KBM-7 (cell line): ENCODE measurements at places on chromosomes 2 and 18.

DNA sequence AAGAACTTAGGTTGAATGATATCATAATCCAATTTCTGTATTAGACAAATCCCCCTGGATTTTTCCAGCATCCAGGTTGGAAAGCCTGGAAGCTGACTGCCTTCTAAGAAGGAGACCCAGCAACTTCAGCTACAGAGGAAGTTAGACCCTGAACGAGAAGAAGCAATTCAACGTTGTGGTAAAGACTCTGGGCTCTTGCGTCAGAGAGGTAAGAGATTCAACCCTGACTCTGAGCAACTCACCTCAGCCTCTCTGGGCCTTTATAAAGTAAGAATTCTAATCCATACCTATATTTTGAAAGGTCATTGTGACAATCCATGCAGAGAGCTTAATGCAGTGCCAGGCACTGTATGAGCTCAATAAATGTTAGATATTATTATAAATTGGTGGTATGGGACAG, 9.7 kb downstream of the E2F6 start:
- peak; percentile 27 for DNase-seq

DNA sequence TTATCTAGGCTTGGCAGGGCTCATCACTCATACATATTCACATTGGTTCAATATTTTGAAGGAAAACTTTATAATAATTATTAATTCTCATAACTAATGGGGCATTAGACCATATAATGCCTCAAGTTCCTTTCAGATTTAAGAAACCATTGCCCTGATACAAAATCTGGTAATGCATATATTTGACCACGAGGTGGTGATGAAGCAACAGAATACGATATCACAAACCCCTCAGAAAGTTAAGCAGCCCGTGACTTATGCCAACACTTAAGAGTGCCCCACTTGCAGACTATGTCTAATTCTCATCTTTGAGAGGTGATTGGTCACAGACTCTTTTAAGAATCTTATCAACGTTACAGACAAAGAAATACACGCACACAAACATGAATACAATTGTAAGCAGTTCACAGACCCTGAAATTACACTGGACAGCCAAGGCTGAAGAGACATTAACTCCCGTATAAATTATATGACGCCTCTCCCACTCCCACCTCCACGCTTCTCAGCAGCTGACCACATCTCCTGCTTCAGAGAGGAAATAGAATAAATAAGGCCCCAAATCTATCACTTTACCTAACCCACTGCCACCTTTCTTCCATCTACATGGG, 20.7 kb upstream of the DNAH6 start:
- peak; percentile 80 for DNase-seq

DNA sequence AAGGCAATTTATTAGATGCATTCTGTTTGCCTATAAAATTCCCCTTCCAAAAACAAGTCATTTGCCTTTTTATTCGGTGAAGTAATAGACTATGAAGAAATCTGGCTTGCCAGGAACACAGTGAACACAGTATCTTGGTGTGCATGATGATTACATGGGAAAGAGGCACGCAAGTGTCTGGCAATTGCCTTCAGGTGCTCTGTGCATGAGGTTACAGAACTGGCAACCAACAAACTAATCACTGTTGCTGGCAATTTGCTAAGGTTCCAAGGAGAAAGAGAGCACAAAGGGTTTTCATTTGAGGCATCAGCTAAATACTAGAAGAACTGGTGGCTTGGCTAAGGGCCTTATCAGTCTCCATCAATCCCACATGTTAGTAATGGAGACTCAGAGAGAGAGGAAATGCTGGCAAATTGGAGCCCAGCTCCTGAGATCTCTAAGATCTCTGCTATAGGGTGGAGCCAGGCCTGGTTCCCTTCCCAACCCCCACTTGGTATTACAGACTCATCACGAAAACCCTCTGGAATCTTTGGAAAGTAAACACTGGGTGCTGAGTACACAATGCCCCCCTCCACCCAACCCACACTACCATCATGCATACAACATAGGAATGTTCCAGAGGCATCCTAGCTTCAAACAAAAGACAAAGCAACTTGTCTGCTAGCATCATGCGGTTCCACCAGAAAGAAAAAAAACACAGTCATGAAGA, 10.4 kb downstream of the RNF152 start:
- DNase-seq, result no peak

GRCh38 chr18:23204589-23205235, 69.4 kb downstream of the CABLES1 start:
- no peak for DNase-seq

DNA sequence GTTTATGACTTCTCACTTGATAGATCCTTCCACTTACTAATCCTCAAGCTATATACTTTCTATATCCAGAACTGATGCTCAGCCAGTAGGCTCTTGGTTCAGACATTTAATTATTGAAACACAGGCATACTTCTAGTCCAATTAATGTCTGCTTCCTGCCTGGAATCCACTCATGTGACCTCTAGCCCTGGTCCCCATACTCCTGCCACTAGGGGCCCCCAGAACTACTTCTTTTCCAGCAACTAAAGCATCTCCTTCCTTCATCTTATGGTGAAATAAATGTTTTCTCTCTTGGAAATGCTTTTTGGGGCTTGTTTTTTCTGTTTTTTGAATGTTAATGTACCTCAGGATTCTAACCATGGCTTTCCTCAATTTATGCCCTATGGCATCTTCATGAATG, 527.6 kb downstream of the SATB2 start:
- no peak for DNase-seq

GRCh38 chr2:37448342-37449120, 104.1 kb downstream of the QPCT start:
- no peak for DNase-seq

DNA sequence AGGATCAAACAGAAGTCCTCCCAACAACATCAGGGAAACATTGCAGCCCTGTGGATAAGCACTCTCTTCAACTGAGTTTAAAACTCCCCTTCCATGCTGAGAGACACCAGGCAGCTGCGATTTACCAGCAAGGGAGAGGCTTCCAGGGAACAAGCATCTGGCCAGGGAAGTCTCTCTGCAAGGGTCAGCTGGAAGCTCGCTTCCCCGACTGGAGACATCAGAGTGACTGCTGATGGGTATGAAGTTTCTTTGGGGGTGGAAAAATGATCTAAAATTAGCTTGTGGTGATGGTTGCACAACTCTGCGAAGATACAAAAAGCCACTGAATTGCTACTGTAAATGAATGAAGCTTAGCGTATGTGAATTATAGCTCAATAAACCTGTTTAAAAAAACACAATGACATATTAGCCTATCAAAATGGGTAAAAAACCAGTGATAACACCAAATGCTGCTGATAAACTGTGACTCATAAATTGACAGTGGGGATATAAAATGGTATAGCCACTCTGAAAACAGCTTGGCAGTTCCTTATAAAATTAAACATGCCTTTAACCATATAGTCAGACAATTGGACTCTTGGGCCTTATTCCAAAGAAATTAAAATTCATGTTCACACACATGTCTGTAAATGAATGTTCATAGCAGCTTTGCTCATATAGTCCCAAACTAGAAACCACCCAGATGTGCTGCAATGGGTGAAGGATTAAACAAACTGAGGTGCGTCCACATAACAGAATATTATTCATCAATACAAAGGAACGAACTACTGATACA, 1082.0 kb downstream of the SOCS6 start:
- DNase-seq, result no peak

DNA sequence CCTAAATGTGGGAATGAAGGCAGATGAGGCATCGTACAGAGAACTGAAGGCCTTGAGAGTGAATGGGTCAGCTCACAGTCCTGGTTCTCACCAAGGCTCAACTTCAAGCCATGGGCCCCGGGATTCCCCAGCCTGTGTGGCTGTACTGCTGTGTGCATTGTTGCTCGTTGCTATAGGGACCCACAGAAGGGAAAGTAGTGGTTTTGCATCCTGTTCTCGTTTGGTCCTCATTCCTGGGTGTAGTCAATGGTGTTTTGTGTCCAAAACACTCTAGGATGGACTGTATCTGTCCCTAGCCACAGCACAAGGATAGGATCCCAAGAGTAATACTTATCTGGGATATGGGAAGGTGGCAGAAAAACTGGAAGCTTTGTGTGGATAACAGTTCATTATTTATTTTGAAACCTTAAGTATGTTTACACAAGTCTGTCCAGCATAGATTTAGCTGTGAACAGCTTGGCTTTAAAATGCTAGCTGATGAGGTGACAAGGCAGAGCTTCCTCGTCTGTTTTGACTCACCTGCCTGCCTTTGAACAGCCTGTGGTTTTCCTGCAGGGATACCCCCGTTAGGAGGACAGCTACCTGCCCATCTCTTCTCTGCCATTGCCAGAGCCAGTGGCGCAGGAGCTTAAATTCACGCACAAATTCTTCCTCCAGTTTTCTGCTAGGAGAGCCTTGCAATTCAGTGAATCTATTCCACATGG, 85.0 kb downstream of the WDSUB1 start:
- no peak for DNase-seq

DNA sequence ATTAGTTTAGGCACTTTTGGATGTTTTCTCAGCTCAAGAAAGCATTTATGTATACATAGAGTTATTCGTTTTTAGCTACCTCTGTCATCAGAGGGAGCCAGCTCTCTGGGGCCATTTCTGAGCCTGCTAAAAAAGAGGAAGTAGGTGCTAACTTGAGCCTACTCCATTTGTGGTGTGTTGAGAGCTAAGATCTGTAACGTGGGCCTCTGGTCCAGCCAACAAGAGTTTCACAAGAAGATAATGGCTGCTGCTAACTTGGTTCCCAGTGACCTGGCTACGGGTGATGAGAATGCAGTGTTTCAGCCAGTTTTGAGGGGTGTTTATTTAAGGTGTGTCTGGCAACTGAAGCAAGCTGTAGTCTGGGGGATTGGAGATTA, 182.5 kb downstream of the PRKCE start:
- DNase-seq, result peak; percentile 81

- no peak for DNase-seq
Observed at GRCh38 chr2:207884127-207884526, 114.4 kb upstream of the FZD5 start.

GRCh38 chr2:26477126-26477910, 606 bp downstream of the OTOF start:
- no peak for DNase-seq

DNA sequence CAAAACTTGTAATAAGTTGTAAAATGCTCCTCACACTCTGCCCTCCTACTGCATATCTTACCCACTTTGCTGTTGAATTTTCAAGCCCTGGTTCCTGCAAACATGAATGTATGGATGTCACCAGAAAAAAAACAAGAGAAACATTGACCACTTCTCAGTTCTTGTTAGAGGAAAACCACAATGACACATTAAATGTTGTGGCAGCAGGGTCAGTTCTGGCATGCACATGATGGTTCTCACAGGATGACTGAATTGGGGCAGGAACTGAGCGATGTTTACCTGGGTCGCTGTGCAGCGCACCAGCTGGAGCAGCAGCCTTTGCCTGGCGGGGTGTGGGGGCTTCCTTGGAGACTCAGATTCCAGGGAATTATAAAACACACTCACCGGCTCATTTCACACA, 14.0 kb upstream of the PRKCE start:
- DNase-seq, result peak; percentile 62

- DNase-seq, result no peak
Observed at GRCh38 chr18:77379976-77380509, 130.4 kb downstream of the GALR1 start.

- DNase-seq, result peak; percentile 43
Observed at GRCh38 chr2:170929686-170930050, 615 bp downstream of the GORASP2 start.

- DNase-seq, result peak; percentile 50
Observed at GRCh38 chr2:226118471-226119429, 680.9 kb downstream of the IRS1 start.
